Activated CD4-positive, alpha-beta memory T cell treated with anti-CD3 and anti-CD28 coated beads, Interleukin-2, amount 10 ng/mL, durations not matched to agents 7 days and 5 days (primary cell): ENCODE measurements at places on chromosomes 6 and 20.

- DNase-seq = no peak
Observed at GRCh38 chr6:166281104-166281503, 27.1 kb downstream of the PRR18 start.

GRCh38 chr20:8647961-8648441 lies 420.9 kb upstream of the PLCB4 start:
- DNase-seq = no peak

GRCh38 chr6:148959008-148959407 lies 212.2 kb downstream of the UST start:
- DNase-seq = no peak

- no peak for DNase-seq
Observed at GRCh38 chr20:23061262-23061661, 11.8 kb upstream of the THBD start.

DNA sequence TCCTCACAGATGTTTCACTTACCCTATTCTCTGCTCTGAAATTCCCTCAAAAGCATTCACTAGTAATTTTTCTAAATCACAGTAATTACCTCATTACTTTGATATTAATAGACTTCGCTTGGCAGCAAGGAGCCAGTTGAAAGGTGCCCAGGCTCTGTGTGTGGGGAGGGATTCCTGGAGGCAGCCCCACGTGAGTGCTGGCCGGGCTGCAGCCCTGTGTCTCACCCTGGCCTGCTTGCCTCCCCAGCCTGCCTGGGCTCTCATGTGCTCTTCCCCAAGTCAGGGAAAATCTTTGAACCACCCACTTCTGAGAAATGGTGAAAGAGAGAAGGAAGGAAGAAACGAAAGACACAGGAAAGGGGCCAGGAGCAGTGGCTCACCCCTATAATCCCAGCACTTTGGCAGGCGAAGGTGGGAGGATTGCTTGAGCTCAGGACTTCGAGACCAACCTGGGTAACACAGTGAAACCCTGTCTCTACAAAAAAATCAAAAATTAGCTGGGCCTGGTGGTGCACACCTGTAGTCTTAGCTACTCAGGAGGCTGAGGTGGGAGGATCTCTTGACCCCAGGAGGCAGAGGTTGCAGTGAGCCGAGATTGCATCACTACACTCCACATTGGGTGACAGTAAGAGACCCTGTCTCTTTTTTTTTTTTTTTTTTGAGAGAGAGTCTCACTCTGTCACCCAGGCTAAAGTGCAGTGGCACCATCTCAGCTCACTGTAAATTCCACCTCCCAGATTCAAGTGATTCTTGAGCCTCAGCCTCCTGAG lies 20.0 kb upstream of the SNTA1 start:
- DNase-seq = no peak

GRCh38 chr6:113701552-113702254 lies 155.4 kb upstream of the MARCKS start:
- no peak for DNase-seq

DNA sequence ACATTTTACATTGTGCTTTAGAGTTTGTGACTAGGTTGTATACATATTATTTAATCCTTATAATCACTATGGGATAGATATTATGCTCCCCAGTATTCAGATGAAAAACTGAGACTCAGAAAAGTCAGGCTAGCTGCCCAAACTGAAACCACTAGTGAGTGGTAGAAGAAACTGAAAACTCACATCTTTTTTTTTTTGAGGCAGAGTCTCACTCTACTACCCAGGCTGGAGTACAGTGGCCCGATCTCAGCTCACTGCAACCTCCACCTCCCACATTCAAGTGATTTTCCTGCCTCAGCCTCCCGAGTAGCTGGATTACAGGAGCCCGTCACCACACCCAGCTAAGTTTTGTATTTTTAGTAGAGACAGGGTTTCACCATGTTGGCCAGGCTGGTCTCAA lies 22.2 kb downstream of the RNF24 start:
- DNase-seq = no peak

DNA sequence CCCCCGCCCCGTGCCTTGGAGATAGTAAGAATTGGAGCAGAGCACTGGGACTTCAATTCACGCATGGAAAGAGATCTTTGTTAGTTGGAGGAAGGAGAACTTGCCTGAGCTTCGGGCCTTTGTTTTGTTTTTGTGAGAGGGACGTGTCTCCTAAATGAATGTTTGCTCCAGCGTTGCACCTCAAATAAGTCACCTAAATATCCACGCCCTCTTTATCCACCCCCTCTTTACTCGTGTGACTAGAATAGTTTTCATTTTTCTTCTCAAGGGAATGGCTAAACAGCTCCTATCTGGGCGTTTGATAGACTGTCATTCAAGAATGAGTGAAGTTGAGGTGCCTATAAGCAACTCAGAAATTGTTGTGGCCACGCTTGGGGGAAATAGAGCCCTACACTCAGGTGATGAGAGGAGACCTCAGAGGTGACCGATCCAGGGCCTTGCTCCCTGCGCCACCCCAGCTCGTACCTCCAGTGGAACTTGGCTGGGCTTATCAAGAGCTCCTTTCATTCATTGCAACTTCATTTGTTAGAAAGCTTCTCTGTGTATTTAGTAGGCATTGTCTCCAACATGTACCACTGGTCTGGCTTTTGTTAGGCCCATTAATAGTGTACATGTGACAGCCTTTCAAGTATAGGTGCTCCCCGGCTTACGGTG lies 861 bp downstream of the PCMTD2 start:
- DNase-seq = no peak

DNA sequence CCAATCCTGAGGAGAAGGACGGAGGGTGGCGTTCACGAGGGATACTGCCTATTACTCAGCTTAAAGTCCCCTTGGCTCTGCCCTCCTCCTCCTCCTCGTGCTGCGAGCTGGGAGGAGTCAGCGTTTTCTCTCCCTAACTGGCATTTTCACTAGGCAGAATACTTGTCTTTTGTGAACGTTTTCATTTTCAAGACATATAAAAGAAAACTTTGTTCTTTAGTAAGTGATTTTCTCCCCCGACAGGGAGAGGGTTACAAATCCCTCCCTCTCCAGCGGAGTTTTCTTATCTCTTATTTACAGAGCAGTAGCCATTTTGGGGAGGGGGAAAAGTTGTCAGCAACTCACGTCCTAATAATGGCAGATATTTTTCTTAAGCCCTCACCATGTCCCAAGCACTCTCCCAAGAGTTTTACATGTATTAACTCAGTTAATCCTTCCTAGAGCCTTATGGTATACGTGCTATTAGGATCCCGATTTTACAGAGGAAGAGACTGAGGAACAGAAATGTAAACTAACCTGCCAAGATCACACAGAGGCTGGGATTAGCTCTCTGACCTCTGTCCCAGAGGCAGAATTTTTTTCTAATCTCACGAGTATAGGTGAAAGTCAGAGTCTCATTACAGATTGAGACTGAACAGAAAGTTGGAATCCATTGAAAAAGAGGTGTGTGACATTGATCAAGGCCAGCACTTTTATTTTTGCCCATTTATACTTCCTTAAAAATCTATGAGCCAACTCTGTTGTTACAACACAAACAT lies 30.0 kb upstream of the ZNF217 start:
- DNase-seq = peak; percentile 51

GRCh38 chr20:17590245-17590644 lies 20.4 kb downstream of the DSTN start:
- DNase-seq = no peak

DNA sequence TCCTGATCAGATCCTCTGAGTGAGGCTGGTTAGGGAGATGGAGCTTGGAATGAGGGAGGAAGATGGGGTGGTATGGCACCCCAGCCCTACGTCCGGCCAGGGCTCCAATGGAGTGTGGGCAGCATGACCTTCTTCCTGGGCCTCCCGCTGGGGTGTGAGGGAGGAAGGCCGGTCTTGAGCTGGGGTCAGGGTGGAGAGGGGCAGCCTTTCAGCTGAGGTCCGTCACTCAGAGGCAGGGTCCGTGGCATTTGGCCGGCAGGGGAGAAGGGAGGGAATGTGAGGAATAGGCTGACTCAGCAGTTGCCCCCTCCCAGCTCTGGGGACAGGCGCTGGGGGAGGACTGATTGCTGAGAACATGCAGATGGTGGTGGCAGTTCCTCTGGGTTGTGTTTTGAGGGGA lies 25.5 kb upstream of the VEGFA start:
- DNase-seq = no peak

DNA sequence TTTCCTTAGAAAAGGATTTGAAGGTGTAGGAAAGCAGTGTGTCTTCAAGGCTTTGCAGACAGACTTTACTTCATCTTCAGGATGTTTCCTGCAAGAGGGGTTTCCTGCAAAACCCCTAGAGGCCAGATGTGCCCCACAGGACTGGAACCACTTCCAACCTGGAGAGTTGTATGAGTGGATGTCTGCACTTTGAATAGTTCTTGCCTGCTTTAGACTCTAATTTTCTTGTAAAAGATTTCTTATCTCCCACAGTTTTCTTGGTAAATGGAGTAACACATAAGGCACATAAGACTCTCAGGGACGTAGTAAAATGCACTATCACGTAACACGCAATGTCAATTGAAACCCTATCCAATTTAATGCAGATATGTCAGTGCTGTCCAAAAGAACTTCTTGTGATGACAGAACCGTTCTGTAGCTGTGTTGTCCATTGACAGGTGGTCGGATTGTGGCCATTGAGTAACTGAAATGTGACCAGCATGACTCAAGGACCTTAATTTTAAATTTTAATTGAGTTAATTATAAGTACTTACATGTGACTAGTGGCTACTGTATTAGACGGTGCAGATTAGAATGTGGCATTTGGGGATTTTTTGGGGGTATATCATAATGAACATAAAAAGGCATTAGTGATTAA lies 118.7 kb downstream of the JARID2 start:
- no peak for DNase-seq

- peak; percentile 19 for DNase-seq
Observed at GRCh38 chr6:17907406-17908229, 79.8 kb downstream of the KIF13A start.

- DNase-seq = no peak
Observed at GRCh38 chr6:74057326-74057725, 361.3 kb downstream of the CD109 start.

GRCh38 chr6:116564311-116564710 lies 7.0 kb upstream of the RWDD1 start:
- no peak for DNase-seq

DNA sequence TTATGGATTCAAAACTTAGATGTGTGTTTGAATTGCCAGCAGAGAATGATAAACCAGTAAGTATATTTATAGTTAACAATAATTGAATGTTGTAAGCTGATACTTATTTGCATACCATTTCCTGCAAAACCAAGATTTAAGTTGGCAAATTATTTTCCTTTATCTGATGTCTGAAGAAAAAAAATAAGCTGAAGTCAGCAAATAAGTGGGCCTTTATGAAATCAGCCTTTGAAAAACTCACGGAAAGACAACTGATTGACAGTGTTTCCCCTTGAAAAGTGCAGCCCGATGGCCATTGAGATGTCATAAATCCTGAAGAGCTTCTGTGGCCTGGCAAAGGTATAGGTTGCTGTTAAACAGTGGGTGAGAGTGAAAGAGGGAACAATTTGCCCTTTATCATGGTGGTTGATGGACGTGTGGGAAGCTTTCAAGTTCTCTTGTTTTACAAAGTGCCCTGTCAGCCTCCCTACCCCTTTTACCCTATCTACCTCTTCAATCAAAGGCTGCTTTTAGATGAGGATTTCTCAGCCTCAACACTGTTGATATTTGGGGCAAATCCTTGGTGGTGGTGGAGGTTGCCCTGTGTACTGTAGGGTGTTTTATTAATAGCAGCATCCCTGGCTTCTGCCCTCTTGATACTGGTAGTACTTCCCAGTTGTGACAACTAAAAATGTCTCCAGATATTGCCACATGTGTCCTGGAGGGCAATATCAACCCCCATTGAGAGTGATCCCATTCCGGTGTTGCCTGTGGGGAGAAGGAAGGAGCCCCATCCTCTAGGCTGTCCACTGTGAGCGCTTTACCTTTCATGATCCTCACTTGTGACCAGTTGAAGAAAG lies 50.2 kb downstream of the VAPB start:
- DNase-seq = no peak

DNA sequence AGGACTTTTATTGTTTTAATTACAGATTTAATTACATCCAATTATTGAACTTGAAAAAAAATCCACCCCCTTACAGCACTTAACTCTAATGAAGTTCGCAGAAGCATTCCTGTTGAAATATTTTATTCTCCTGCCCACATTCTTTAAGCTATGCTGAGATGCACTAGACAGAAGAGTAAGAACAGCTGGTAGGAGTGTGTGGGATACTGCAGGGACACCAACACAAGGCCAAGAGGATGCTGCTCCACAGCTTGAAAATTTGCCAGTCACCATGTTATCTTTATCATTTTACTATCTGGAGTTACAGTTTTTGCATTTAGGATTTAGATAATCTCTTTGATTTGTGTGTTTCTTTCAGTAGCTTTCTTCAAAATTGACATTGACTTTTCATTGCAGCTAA lies 180.7 kb downstream of the EPHA7 start:
- no peak for DNase-seq

GRCh38 chr6:7165002-7165889 lies 57.5 kb downstream of the RREB1 start:
- no peak for DNase-seq

DNA sequence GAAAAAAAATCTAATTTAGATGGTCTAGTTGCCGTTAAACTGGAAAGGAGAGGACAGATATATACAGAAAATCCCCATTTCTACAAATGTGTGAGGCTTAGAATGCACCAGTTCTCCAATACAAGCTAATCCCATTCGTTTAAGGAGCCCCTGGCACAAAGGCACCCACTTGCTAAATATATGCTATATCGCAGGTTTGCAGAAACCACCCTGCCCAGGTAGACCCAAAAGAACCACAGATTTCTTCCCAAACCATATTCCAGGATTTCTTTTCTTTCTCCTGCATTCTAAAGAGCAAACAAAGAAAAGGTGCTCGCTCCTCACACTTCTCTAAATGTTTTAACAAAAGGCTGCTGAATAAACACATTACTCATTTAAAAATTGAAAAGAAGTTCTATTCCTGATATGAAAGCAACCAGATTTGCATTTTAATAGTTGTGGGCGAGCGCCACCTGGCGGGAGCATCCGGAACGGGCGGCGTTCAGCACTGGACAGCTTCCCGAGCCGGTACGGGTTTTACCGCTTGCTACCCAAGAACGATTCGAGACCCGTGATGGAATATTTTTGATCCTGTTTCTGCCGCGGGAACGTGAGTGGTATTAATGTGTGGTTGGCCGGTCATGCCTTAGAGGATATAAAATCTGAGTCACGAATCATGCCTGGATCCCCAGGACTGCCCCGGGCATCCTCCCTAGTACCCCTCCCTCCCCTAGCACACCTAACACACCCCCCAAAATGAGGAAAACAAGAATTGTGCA lies 2.1 kb downstream of the PTPRT start:
- DNase-seq = peak; percentile 71

DNA sequence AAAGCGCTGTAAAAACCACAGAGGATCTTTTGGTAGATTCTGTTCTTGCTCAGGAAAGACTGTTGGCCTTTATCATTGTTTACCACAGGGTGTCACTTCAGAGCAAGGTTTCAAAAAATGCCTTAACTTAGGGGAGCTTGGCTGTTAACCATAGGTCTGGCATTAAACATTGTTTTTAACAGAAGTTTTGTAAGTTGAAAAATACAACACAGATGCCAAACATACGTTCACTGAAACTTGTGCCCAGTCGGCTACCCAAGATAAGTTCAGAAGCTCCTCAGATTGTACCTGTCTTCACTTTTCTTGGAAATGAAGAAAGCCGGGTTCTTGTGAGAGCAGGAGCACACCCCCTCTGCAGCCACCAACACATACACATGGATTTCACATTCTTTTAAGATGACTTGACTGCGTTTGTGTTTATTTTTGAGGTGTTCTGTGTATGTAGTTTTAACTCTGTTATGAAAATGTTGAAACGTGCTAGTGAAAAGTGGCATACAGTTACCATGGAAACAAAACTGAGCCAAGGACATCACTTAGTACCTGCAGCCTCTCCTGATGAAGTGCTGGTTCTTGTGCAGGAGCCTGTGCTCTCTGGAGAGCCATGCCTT lies 64.9 kb downstream of the SYCP2L start:
- DNase-seq = no peak

GRCh38 chr6:56869346-56869745 lies 85.6 kb upstream of the BEND6 start:
- no peak for DNase-seq
